ENCODE measurements at places on chromosomes 11 and 22.

DNA sequence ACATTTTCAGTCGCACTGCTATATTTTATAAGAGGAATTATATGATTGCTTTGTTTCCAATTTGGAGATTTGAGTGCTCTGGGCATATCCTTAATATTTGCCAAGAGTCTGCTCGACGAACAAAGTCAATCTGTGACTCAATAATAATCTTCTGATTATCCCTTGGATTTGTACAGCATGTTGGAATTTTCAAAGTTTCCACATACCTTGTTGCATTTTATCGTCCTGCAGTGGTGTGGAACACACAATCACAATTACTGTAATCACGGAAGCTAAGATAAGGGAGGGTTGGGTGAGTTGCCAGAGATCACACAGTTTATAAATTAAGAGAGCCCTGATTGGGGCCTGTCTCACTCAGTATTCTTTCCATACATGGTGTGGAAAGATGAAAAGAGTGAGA lies 189.3 kb downstream of the GUCY1A2 start:
- no peak for DNase-seq

DNA sequence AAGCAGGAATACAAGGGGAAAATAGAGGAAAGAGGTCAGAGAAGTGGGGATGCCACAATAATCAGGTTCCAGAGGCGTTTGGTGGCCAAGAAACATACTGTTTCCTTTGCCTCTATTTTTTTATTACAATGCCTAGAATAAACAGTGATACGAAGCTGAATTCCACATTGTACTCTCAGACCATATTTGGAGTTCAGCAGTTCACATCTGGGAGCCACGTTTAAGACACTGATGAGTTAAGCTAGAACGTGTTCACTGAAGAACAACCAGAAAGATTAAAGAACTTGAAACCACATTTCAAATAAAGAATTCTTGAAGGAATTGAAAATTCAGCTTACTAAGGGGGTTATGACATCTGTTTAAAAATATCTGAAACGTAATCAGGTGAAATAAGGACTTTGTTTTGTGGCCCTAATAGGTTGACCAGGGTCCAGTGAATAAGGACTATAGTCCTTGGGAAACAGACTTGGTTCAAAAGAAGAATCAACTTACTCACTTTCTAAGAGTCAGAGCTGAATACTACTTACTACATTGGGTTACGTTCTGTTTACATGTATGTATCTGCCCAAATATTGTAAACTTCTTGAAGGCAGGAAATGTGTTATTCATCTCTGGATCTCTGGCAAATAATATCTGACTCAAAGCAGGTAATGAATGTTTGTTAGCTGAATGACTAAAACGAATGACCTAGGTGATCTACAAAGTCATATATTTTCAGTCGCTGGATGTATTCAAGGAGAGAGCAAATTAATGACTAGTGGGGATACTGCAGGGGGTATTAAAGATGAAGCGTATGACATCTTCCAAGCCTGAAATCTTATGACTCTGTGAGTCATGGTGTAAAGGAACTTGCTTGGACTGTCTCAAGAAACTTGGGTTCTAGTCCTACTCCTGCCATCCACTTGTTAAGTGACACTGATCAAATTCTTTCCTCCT lies 247.0 kb upstream of the NARS2 start:
- no peak for DNase-seq

GRCh38 chr11:798093-798713 lies at the start of gene SLC25A22:
Gene SLC25A22 (minus strand): TSS chr11:798281. CDS start chr11:795006, 3,275 bp downstream.
- DNase-seq: peak; percentile 84

DNA sequence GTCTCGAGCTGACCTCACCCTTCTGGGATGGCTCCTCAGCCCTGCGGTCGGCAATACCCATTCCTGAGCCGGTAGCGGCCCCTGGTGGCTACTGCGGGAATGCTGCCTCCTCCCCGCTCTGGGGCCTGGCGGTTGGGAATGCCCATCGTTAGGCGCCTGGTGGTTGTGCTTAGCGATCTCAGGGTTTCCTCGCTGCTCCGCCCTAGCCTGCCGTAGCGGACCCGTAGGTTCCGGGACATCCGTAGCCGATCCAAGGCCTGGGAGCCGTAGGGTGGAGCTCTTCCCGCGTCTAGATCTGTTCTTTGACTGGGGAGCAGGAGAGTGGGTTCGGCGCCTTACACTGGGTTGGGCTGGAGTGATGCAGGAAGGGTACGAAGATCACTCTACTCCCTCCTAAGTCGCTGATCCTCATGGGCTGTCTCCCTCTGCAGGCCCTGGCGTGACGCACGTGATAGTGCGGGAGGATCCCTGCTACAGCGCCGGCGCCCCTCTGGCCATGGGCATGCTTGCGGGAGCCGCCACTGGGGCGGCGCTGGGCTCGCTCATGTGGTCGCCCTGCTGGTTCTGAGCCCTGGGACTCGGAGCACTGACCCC lies 14.8 kb downstream of the PLEKHB1 start:
- peak; percentile 70 for DNase-seq

- DNase-seq: no peak
These were observed 5.3 kb downstream of the RNH1 start for GRCh38 chr11:501683-502287.

DNA sequence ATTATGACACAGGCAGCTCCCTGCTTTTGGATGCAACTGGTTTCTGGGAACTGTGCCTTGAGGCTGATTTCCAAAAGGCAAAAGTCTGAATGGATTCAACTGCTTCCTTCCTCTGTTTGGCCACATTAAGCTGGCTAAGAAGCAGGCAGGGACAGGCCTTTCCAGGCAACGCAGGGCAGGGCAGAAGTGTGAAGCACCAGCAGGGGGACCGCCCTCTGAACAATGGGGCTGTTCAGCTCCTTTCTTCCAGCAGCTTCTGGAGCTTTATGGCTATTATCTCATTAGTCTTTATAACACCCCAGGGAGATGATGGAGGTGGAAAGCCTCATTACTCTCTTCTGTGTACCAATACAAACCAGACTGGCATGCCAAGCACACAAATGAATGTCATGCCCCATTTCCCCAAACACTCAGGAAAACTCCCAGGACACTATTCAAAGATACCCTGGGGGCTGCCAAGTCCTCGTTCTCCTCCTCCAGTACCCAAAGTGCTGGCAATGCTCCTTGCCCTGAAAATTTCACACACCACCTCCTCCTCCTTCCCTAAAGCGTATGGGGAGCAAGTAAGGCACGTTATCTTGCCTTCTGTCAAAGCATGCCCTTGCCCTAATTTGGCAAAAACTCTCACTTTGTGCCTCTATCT lies 21.3 kb downstream of the MORC2 start:
- DNase-seq: no peak
